ENCODE measurements at places on chromosomes 5 and 9.

- DNase-seq = no peak
Measured at GRCh38 chr5:31255041-31255440, 61.6 kb downstream of the CDH6 start.

- peak; percentile 86 for DNase-seq
Measured at GRCh38 chr9:82031538-82032280, 43.1 kb downstream of the SPATA31D1 start.

DNA sequence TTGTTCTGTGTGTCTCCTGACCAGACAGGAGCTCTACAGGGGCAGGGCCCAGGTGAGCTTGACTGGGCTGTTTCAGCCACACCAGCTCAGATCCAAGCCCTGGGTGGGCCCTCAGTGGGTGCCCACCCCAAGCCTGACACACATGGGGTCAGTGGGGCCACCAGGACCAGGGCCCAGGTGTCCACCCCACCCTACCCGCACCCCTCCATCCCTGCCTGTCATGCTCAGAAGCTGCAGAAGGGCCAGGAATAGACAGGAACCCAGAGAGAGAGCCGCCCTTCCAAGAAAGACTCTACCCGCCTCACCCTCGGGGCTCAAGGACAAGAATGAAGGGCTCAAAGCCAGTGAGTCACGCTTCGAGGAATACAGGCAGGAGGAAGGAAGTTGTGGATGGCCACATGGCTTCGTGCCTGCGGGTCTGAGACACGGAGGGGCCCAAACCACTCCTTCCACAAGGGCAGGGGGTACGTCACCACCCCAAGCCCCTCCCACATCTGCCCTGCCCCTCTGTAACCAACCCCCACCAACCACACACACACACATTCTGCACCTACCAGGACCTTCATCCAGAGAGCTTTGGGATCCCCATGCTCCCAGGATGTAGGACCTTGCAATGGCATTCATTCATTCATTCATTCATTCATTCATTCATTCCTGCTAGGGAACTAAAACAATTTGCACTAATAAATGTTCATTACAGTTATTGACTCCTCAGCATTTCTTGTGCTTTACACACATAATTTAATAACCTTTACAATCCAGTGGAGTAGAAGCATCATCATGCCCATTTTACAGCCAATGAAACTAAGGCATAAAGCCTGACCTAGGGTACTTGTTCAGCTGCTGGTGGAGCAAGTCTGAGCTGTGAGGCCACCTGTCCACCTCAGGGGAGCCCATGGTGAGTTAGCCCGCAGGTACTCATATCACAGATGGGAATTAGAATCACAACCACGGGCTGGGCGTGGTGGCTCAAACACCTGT, 55.9 kb upstream of the STXBP1 start:
- DNase-seq = peak; percentile 99

DNA sequence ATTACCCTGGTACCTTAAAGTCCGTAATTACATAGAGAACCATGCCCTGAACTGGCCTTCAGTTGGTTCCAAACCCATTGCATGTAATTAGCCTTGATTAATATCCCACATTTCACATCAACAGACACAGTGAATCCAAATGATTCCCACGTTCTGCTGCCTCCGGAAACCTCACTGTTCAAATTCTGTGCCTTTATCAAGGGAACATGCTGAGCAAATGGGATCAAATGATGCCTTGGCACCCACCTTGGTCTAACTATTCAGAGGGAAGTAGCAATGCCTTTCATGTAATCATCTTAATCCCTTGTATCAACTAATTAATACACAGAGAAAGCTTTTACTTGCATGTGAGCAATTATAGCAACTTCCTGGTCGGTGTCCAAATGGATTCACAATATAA, 100.6 kb downstream of the EFNA5 start:
- no peak for DNase-seq

DNA sequence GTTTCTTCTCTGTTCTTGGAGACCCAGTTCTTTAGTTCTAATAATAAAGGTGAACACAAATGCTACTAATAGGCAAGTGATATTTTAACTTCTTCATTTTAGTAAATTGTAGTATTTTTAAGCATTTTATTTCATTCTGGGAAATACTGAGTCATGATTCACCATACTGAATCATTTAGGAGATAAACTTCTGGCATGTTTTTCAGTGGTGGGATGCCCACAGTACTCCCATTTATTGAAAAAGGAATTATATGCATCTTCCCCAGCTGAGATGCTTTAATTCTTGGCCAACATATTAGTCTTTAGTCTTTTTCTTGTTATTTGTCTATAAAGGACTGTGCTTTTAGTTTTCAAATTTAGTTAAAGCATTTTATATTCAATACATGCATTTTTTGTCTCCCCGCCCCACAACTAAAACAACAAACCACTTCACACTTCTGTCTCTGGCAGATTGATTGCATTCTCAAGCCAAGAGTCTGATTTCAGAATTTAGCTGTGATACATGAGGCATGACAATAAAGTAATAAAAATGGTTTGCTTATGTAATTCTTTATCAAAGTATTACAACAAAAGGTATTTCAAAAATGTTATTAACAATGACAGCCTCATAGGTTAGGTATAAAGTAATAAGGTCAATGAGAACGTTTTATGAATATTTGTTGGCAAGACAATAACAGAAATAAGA, 125.2 kb upstream of the CDH18 start:
- DNase-seq = no peak

- peak; percentile 18 for DNase-seq
Measured at GRCh38 chr9:80605129-80605528, 1033.4 kb downstream of the TLE4 start.

Measured in GM23248 (cell line).